ENCODE measurements at places on chromosomes 12 and 14.

GRCh38 chr12:109759595-109759994 is 46.0 kb downstream of the FAM222A start:
- DNase-seq = no peak

- no peak for DNase-seq
Measured at GRCh38 chr12:232731-233614, 19.0 kb upstream of the SLC6A12 start.

- DNase-seq = no peak
Measured at GRCh38 chr12:128966203-128966810, 113.0 kb downstream of the GLT1D1 start.

DNA sequence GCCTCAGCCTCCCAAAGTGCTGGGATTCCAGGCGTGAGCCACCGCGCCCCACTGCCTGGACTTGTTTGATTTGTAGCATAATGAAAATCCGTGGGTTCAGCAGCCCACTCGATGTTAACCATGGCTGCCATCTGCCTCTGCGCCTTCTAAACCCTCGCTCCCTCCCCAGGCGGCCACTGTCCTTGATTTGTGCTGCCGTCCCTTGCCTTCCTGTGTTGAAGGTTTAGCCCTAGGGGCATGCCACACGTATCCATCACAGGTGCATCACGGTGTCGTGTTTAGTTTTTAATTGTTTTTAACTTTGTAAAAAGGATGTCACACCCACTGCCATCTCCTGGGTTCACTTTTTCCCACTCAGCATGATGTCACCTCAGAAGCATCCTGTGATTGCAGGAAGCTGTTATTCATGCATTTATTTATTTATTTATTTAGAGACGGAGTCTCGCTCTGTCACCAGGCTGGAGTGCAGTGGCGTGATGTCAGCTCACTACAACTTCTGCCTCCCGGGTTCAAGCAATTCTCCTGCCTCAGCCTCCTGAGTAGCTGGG is 24.5 kb upstream of the ULK1 start:
- DNase-seq = no peak

DNA sequence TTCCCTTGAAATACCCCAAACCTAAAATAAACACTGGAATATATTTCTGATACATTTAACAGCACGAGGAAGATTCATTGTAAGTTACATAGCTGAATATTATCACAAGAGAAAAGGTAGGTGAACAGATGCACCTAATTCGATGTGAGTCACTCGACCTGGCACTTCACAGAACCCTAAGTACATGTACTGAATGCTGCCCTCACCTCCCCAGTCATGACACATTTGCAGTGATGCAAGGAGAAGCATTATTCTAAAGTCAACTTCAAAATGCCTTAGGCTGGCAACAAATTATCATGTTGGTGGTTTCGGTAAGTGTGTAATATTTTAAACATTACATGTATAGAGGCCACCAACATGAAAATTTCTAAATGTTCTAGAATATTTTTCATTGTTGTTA is 35.2 kb upstream of the TMTC2 start:
- no peak for DNase-seq

- no peak for DNase-seq
Measured at GRCh38 chr14:55662752-55663151, 82.7 kb downstream of the KTN1 start.
